ENCODE measurements at places on chromosomes 3 and 15.

DNA sequence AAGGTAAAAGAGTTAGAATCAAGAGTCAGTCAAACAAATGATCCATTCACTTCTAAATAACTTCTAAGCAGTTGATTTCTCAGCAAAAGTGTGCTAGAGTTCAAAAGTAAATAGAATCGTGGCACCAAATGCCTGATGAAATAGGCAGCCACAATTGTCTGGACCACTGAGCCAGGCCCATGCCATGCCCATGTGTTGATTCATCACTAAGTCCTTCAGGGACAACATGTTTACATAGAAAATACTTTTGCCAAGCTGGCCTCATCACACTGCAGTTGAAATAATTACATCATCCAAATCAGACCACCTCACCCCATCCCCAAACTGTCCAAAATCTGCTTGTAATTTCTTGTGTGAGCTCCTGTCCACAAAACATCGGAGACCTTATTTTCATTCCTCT, 216.3 kb downstream of the IGSF11 start:
- peak; percentile 25 for DNase-seq

DNA sequence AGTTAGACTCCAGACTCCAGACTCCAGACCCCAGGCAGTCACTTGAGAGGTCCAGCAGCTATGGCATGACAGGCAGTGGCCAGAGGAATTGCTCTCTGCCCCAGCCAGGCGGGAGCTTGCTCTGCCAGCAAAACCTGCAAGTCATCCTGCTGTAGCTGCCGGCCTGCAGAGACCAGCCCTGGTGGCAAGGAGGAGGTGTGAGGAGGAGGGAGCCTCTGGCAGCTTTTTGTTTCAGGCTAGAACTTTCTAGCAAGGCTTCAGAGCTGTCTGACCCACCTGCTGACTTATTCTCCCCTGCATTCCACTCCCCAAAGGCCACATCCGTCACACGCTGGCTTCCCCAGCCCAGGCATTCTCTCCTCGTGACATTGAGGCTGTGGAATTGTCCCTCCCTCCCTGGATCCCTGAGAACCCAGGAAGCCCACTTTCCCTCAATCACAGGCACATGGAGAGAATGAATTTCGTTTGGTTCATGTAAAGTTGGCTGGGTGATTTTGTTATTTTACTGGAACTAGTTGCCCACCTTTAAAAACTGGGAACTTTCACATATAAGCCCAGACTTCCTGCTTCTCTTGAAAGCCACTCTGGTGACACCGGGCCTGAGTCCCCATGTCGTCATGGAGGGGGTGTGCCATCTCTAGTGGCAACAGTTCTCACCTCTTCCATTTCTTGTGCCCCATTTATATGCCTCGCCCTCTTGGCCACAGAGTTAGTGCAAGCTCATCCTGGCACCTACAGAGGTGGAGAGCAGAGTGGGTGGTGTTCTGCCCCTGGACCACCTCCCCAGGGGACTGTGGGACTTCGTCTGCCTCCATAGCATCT, 82.7 kb downstream of the ABHD5 start:
- peak; percentile 46 for DNase-seq

- no peak for DNase-seq
Measured at GRCh38 chr15:41495736-41496599, 2.3 kb downstream of the ITPKA start.

DNA sequence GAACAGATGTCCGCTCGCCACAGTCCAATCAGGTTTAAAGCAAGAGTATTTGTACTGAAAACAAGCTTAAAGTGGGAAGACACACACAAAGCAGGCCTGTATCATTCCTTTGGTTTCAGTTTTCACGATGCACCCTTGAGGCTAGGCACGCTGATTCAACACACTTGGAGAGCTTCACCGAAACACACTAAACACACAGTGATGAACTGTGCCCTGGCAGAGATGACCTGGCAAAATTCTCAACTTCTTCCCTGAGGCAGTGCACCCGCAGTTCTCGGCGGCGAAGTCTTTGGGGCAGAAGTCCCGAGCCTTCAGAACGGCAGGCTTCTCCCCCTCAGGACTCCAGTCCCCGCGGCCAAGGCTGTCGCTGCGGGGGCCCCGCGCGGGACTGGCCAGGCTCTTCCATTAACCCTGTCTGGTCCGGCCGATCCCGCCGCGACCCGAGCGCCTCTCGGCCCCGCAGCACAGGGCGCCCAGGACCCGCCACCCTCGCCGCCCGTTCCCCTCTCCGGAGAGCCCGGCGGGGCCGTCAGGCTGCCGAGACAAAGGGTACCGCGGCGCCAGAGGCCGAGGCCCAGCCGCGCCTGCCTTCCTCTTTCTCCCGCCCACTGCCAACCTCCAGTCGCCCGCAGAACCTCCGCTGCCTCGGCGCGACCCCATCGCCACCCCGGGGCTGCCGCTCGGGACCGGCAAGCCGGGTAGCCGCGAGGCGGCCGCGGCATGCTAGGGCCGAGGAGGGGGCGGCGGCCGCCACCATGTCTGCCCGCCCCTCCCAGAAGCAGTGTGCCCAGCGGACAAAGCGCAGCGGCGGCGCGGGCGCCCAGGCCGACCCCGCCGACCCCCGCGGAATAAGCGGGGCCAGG, 792 bp downstream of the GABPB1 start:
- peak; percentile 68 for DNase-seq

DNA sequence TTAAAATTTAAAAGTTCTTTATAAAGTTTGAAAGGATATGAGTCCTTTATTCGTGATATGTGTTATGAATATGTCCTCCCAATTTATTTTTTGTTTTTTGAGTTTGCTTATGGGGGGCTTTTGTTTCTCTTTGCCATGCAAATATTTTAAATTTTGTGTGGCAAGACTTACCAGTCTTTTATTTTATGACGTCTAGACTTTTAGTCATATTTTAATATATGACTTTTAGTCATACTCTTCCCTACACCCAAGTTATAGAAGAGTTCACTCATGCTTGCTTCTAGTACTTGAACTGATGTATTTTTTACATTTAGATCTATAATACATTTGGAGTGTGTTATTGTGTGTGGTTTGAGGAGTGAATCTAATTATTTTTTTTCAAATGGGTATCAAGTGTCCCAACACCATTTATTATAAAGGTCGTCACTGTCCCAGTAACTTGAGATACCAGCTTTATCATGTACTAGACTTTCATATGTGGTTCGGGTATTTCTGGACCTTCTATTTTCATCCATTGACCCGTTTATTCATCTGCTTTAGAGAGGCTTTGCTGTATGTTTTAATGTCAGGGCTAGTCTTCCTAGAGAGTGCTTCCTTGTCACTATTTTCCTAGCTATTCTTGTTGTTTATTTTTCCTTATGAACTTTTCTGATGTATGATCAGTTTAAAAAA, 755 bp downstream of the PARP15 start:
- DNase-seq: no peak

DNA sequence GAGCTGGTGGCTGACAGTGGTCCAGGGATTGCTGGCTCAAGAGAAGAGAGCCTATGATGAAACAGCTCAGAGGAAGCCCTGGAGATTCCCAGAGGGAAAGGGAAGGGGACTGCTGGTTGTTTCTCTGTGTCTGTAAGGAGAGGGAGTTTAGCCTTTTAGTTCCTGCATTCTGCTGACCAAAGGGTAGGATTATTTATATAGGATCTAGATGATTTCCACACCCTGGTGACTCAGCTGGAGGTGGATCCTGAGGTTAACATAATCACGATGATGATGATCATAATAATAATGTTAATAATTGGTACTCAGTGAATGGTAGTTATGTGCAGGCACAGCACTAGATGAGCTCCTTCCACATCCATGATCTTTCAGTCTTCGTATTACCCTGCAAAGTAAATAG, 144.9 kb downstream of the EPHB1 start:
- DNase-seq: no peak

DNA sequence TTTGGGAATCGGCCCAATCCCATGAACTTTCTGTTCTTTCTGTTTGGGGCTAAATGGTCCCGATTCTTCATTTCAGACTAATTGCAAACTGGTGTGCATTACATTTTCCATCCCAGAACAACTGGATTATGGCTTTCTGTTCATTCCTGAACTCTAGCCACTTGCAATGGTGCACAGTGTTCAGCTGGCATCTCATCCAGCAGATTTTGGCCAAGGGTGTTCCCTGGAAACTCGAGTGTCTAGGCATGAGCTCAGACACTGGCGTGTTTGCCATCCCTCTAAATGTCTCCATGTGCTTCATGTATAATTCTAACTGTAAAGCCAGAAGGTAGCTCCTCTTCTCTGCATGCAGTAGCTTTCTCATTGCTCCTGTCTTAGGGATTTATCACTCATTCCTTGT, 97.1 kb upstream of the MYZAP start:
- no peak for DNase-seq

- DNase-seq: no peak
Measured at GRCh38 chr3:153624310-153625030, 462.4 kb downstream of the RAP2B start.

- no peak for DNase-seq
Measured at GRCh38 chr3:12175137-12175593, 16.5 kb upstream of the TIMP4 start.

DNA sequence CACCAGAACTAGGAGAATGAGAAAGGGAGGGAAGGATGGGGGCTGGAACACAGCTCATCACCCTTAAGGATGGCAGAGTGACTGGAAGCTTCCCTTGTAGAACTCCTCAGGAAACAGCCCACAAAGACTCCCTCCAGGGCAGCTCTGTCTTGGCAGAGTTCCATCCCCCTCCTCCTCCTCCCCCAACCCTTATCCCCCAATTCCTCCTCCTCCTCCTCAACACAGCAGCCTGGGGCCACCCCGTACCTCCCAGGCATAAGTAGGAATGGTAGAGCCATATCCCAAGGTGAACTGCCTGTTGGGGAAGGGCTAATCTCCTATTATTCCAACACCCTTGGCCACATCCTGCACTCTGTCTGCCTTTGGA, 38.8 kb downstream of the ADCY5 start:
- peak; percentile 15 for DNase-seq

DNA sequence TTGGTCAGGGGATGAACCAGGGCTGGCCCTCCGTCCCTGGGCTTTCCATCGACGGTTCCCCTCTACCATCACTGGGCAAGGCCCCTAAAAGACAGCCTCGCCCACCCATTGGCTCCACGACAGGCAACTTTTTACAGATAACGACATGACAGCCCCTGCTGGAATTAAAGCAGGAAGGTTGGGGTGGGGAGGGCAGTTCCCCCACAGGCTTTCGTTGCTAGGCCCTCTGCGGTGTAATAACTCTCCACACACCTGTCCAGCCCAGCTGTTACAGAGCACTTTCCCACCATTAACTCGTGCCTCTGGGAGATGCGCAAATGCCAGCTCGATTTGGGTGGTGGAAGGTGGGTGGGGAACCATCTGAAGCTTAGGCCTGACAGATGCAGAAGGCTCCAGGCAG, 264.2 kb upstream of the TLE3 start:
- no peak for DNase-seq

DNA sequence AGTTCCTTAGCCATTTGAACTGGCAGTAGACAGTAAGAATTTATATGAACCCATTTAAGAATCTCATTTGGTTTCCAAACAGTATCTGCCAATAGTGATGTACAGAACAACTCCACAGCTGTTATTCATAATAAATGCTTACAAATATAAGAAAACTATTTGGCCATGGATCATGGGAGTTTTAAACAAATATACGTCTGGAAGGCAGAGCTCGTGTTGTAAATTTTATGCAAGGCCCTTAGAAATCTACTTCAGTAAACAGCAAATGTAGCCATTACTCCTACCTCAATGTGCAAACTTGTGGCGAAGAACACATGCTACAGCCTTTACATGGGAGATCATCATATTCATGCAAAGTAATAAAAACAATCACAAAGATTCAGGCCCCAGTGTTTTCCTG, 65.3 kb upstream of the NANOGP8 start:
- no peak for DNase-seq

- no peak for DNase-seq
Measured at GRCh38 chr3:130827486-130827885, 66.4 kb upstream of the ATP2C1 start.

DNA sequence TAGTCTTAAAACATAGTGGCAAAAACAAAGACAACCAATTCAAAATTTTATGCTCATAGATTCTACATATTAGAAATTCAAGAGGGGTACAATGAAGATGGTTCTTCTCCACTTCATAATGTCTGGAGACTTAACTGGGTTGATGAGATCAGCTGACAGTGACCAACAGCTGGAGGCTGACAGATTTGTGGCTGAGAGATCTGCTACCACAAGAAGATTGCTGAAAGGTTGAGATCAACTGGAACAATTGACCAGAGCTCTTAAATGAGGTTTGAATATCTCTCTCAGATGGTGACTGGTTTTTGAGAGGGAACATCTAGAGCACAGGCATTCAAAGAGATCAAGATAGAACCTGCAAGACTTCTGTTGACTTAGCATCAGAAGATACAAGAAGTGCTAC, 254.1 kb upstream of the ARPP21 start:
- DNase-seq: no peak

DNA sequence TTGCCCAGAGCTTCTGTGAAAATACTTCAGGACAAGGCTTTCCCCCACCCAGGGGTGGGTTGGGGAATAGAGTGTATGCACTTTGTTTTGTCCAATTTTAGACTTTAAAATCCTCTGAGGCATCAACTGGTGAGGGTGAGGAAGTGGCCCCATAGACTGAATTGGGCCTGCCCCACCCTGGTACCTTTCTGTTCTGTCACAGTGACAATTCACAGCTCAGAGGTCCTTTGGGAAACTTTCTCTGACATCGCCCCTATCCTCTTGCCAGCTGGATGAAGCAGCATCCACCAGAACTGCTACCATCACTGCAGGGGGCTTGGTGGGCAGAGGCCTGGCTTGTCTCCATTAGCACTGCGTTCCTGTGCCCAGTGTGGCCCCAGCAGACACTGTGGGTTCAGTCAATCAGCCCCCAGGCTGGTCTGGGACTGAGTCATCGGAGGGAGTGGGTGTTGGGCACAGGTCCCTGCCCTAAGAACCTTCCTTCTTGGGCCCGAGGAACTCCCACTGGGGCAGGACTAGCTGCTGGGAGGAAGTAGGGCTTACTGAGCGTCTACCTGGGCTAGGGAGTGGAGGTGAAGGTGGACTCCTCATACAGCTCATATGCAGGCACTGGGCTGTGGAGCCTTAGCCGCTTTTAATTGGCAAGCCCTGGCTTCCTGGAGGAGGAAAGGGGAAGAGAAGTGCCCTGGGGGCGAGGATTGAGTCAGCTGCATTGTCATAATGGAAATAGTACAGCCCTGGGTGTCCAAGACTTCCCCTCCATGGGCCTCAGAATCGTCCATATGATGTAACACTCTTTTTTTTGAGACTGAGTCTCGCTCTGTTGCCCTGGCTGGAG, 1.5 kb upstream of the PPM1M start:
- DNase-seq: peak; percentile 57

DNA sequence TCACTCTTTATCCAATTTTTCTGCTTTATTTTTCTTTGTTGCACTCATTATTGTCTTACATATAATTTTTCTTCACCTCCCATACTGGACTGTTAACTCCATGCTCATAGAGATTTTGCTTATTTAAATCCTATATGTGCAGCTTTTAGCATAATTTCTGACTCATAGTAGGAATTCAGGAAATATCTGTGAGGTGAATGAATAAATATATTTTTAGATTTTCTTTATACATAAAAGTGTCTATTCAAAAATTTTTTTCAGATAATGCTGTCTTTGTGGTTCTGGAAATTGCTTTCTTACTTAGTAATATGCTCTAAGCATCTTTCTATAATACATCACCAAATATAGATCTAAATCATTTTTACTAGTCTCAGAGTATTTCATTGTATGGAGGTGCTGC, 191.8 kb upstream of the SUCLG2 start:
- no peak for DNase-seq
